ENCODE measurements at places on chromosomes 1 and 21.

GRCh38 chr1:182120411-182121258 lies 59.1 kb upstream of the ZNF648 start:
- DNase-seq: no peak

DNA sequence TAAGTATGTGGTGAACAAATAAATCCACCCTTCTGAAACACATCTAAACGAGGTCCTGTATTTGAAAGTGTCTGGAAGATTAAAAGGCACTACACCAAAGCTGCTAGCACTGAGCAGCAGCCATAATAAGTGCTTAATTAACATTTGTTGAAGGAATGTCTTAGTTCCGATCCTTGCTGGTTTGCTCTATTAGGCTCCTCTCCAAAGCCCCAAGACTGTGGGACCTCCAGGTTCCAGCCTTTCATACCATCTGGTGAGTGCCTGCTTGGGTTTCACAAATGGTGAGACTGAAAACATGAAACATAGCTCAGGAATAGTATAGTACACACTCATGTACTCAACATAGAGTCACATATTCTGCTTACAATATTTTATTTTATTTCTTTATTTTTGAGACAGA lies 640 bp upstream of the CYP2J2 start:
- DNase-seq: no peak

DNA sequence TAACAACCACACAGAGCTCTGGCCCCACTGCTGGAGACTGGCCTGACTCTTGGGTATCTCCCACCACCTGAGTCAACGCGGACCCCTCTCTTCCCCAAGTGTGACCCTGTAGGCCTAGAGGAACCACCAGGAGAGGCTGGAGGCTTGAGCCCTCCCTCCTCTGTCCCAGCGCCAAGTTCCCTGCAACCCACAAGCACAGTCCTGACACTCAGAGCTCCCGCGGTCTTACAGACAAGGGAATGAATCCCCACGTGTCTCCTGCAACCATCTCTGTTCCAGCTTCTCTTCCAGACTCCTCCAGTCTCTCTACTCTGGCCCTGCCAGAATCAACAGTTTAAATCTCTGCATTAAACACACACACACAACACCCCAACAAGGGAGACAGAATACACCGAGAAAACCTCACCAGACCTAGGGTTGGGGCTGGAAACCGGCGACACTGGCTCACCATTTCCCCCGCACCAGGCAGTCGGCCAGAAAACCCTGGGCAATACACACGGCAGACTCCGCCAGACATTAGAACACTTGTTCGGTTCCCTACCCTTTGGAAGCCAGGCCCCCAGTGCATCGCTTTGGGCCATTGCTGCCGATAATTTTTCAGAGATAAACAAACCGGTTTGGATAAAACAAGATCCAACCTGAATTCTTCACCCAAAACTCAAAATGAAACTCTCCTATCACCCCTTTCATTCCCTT lies 21.7 kb downstream of the CASZ1 start:
- no peak for DNase-seq

DNA sequence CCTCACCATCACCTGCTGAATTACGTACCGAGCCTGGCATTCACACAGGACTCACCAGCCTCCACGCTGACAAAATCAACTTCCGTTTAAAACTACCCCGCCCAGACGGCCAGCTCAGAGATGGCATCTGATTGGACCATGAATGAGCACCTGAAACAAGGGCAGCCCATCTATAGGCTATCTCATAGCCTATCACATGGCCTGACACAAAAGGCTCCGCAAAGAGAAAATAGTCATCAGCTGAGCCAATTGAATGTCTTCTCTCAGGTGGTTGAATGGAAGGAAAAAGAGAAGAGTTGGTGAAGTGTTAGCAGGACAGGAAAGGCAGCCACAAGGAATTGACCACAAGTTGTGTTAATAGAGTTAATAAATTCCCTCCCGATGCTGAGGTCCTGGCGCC lies 50.6 kb upstream of the ZC3H12A start:
- no peak for DNase-seq

- no peak for DNase-seq
Measured at GRCh38 chr1:33177996-33178540, 3.8 kb downstream of the TRIM62 start.

- DNase-seq: no peak
Measured at GRCh38 chr1:178311164-178311563, 185.6 kb downstream of the CLEC20A start.

DNA sequence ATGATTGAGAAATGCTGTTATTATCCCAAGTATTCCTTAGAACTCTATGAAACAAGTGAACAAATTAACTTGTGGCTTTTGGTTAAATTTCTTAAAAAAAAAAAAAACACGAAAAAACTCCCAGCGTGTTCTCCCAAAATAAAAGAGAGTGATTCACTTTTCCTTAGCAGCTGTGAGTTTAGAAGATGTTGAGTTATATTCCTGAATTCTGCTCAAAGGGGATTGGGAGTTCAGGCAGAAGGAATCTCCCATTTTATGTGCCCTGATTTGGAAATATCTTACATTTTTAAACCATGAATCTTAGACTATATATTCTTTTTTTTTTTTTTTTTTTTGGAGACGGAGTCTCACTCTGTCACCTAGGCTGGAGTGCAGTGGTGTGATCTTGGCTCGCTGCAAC lies 34.3 kb downstream of the SMG7 start:
- no peak for DNase-seq

DNA sequence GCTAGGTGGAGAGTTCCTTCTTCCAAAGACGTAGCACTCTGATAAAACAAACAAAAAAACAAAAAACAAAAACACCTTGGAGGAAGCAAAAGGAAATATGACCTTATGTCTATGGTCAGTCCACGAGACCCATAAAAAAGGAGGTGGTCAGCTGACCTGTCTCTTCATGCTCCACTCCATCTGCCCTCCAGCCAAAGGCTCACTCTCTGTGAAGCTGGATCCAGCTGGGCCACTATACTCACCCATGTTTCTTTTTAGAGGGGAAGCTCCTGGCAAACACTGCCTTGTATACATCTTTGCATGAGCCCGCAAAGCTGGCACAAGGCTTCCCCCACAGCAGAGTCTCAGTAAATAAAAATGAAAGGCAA lies 126.1 kb upstream of the CACHD1 start:
- no peak for DNase-seq

DNA sequence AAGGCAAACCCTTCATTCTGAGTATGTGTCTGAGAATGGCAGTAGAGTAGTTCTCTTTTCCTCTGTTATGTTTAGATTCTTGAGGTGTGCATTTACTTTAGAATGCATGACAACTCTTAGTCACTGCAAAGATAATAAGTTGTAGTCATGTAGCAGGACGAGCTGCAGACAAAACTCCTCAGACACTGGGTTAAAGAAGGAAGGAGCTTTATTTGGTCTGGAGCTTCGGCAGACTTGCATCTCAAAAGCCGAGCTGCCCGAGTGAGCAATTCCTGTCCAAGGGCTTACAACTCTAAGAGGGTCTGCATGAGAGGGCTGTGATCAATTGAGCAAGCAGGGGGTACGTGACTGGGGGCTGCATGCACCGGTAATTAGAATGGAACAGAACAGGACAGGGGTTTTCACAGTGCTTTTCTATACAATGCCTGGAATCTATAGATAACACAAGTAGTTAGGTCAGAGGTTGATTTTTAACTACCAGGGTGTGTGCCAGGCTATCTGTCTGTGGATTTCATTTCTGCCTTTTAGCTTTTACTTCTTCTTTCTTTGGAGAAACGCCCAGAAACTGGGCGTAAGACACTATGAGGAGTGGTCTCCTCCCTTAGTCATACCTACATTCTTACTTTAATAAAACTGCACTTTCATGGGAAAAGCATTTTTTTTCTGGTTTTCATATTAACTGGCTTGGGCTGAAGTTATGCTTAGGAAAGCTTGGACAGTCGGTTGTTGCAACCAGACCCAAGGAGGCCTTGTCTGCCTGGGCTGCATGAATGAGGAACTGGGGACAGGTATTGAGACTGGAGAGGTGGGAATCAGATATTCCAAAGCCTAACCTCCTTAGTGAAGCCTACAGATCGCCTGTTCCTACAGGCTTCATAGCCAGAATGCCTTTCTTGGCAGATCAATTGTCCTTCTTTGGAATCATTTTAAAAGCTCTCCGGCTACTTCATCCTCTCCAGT lies 115.1 kb downstream of the RHOU start:
- DNase-seq: no peak

GRCh38 chr1:18549906-18550305 lies 69.2 kb downstream of the KLHDC7A start:
- no peak for DNase-seq

DNA sequence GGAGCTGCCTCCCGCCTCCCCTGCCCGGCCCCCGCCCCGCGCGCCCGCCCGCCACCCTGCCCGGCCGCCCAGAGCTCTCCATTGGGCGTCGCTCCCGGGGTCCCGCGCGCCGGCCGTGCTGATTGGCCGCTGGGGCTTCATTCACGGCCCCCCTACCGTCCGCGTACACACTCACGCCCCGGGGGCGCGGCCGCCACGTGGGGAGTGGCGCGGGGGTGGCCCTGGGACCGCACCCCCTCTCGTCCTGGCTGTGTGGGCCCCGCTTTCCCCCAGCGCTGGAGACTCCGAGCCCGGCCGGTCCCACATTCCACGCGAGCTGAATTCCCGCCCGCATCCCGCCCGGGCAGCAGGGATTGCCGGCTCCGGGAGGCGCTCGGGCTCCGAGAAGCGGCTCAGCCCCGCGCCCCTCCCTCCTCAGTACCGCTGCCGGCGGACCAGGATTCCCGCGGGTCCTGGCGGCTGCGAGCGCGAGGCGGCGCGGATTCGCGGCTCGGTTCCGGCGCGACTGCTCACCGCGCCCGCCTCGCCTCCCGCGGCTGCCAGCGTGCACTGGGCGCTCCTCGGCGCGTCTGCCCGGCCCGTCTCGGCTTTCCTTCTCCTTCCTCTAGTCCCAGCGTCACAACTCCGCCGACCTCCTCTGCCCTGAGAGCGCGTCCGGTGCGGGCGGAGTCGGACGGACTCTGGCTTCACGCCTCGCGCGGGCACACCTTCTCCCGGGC lies 450 bp upstream of the POU3F1 start:
- peak; percentile 63 for DNase-seq

DNA sequence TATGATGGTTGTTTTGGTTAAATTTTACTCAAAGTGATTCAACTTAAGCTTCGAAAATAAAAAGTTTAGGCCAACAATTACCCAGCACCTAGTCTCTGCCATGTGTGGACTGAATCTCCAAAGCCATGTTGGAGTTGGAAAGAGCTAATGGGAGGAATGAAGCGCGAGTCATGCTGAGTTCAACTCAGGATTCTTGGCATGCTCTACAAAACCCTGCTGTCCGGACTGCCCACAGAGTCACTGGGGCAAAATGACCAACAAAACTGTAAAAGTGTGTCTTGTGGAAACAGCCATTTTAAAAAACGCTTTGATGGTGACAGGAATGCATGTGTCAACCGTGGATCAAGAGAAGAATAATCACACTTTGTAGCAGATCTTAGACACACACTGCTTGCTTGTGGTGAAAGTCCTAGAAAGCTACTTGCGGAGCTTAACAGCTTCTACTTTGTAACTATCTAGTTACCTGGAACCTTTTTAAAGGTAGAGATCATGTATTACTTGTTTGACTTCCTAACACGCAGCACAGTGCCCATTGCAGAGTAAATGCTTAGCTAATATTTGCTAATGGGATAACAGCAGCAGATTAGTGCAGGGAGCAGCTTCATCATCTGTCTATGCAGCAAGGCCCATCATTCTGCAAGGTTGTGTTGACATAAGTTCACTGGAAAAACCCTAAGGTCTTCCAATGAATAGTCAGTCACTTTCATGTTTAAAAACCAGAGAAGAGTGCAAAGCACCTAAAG lies 7.0 kb upstream of the GBP6 start:
- no peak for DNase-seq

- DNase-seq: no peak
Measured at GRCh38 chr1:192167911-192168700, 9.8 kb downstream of the RGS18 start.

DNA sequence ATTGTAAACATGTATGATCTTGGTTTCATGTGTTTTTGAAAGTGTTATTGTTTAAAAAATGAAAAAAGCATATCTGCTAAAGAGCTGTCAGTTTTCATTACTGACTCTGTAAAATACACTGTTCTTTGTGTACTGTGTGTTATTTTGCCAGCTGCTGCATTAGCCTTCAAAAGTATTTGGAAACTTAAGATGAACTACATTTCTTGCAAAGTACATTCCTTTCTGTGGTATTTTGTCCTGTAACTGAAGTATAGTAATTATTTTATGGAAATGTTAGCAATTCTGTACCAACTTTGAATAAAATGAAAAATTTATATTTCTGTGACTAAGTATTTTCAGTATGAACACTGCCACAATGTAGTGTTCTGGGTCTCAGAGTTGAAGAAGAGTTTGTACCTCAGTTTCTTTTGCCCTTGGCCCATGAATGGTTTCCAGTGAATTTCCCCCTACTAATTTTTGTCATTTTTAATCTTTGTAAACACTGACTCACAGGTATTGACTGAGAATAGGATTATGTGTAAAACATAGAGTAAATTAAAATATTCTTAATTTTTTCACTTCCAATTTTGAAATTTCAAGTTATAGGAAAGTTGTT lies 32.7 kb downstream of the MRPS6 start:
- no peak for DNase-seq

DNA sequence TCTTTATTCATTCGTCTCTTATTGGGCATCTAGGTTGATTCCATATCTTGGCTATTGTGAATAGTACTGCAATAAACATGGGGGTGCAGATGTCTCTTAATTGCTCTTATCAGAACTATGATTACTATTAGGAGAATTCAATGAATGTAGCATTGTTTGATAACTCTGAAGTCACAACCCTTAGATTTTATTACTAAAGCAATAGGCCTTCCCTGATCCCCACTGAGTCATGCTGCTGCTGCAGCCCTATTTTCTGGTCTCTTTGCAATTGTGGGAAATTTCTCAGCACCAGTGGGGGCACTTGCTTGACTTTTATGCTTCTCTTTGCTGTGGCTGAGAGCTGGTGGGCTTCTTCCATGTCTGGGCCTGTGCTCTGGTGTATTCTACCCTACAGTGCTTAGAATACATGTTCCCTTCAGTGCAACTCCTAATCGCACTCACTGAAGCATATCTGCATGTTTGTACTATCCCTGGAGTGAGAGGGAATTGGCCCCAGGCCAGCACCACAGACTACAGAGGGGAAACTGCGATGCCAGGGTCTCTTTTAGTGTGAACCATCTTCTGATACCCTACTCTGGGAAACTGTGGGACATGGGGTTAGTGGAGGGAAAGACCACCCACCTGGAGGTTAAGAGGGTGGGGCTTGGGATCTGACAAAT lies 52.2 kb upstream of the ROR1 start:
- DNase-seq: no peak

- no peak for DNase-seq
Measured at GRCh38 chr1:67590329-67590728, 94.7 kb upstream of the GADD45A start.

Measured in omental fat pad (tissue), 4 donors.